Activated CD4-positive, alpha-beta T cell treated with anti-CD3 and anti-CD28 coated beads, Interleukin-2, amount 10 ng/mL, durations not matched to agents 24 days and 14 days (primary cell): ENCODE measurements at places on chromosomes 1 and 21. TPM values are rescaled to one million over a fixed set of nuclear protein-coding genes. Genes with fewer than 3 reads are reported as not detected.

Gene HES4
- 2.8 and 5.0 TPM in 2 replicates for total RNA-seq

Gene FNDC10
- 14.3 and 15.9 TPM in 2 replicates for total RNA-seq

DNA sequence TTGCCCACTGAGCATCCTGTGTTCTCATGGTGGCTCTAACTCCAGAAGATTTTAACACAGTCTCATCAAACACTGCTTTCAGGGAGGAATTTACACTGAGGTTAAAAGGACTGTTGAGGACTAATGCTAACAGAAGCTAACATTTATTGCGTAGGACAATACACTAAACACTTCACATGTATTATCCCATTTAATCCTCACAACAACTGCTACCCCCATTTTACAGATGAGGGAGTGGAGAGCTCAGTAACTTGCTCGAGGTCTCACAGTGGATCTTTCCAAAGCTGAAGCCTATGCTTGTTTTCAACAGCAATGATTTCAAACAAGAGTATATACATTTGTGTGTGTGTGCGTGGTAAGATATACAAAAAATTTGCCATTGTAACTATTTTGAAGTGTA lies 13.9 kb downstream of the ATF3 start:
- DNase-seq, result no peak

DNA sequence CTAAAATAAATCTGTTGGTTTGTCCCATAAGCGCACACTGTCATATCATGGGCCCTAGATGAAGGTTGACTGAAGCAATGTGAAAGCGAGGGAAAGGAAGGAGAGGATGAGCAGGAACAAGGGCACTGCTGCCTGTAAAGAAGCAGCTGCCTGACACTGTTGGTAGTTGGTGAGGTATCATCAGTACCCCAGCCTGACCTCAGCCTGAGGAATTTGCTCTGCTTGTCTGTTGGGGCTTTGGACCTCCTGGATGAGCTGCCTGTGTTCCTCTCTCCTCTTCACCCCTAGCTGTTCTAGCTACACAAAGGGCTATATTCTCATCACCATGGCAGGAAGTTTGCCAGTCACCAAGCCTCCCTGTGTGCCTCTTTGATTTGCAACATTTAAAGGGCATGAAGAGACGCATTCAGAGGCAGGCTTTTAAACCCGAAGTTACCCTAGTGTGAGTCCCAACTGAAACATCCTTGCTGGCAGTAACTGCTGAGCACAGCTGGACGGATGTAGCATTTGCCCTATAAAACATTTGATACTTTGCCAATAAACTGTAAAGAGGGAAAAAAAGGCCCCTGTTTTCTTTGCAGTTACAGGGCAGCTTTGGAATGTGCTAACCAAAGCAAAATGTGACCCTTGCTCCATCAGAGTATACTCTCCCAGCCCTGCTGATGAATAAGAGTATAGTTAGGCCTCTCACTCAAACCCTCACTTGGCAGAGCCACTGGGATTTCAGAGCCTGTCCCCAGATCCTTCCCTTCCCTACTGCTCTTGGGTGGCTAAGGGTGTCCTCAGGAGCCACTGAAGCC lies 22.2 kb upstream of the SPATA6 start:
- DNase-seq, result no peak
